ENCODE measurements at places on chromosomes 2 and 18. TPM values are rescaled to one million over a fixed set of nuclear protein-coding genes. Genes with fewer than 3 reads are reported as not detected.

Gene KCTD1
- total RNA-seq: 29.8 TPM

Gene CAPN14
- 0.82 TPM for total RNA-seq

Gene C1QL2
- total RNA-seq: 0.41 TPM

Gene ADAM23
- total RNA-seq: 20.0 TPM

Gene GALNT3
- 3.7 TPM for total RNA-seq

Gene NT5DC4
- total RNA-seq: not detected

Gene BOLL
- total RNA-seq: not detected
